ENCODE measurements at places on chromosomes 7 and 10.
A peak's percentile ranks its signal among the peaks of the same experiment; 100 is the strongest.

DNA sequence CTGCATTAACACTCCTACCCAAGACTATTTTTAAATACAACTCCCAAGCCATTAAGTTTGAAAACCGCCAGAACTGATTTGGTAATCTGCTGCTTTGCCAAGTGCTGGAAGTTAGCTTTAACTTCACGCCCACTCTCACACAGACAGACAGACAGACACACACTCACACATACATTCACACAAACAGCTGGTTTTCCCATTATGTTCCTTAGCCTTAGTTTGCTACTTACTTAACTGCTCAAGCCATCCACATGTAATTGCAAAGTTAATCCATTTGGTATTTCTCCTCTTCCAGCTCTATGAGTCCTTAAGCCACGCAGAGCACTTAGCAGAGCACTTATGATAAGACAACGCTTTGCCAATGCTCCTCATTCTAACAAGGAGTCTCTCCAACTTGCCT is 8.3 kb downstream of the COBL start:
- DNase-seq = no peak

GRCh38 chr10:70763567-70763966 is 21.6 kb downstream of the TBATA start:
- no peak for DNase-seq

DNA sequence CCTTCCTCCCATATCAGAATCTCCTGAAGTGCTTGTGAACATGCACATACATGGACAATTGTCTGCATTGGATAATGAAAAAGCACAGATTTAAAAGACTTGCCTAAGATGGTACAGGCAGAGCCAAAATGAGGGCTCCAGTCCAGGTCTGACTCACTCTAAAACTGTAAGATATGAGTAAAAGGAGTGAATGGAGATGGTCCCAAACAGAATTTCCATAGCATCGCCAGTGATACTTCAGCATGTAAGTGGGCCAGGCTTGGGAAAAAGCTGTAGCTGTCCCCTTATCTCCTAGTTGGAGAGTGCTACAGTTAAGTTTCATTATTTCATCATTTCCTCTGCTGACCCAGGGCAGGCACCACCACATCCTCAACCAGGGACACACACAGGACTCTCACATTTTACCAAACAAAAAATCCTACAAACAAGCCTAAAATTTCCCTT is 26.4 kb upstream of the IL6 start:
- no peak for DNase-seq

DNA sequence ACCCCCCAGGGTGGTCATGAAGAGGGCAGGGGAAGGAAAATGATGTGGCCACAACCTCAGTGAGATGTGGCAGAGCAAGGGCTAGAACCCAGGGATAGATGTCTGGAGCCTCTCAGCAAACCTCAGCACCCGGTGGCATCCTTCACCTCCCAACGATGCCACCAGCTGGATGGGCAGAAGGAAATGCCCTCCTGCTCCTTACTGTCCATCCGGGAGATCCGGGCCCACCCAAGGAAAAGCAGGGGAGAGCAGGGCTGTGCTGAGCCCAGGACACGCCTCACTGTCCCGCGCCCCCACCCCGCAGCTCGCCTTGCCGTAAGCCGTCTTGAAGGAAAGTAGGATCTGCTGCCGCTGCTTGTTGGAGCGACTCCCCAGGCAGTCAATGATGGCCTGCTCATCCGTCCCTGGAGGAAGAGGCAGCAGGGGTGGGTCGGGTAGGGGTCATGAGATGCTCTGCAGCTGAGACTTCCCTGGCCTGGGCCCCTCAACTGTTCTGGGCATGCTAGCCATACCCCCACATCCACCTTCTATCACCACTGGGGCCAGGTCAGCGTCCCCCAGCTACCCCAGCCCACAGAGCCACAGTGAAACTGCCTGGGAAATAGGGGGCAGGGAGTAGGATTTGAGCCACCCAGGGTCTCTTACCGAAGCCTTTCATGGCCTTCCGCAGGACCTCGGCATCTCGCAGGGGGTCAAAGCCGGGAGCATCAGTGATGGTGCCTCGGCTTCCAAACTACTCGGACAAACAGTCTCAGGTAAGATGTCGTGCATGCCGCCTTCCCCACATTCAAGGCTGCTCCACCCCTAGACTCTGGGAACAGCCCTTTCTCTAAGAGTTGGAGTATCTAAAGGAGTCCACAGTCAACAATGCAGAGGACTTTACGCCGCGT is 34.3 kb downstream of the PLAC9 start:
- DNase-seq = no peak

- peak; percentile 33 for DNase-seq
Measured at GRCh38 chr7:46393142-46393541, 472.1 kb upstream of the IGFBP3 start.

DNA sequence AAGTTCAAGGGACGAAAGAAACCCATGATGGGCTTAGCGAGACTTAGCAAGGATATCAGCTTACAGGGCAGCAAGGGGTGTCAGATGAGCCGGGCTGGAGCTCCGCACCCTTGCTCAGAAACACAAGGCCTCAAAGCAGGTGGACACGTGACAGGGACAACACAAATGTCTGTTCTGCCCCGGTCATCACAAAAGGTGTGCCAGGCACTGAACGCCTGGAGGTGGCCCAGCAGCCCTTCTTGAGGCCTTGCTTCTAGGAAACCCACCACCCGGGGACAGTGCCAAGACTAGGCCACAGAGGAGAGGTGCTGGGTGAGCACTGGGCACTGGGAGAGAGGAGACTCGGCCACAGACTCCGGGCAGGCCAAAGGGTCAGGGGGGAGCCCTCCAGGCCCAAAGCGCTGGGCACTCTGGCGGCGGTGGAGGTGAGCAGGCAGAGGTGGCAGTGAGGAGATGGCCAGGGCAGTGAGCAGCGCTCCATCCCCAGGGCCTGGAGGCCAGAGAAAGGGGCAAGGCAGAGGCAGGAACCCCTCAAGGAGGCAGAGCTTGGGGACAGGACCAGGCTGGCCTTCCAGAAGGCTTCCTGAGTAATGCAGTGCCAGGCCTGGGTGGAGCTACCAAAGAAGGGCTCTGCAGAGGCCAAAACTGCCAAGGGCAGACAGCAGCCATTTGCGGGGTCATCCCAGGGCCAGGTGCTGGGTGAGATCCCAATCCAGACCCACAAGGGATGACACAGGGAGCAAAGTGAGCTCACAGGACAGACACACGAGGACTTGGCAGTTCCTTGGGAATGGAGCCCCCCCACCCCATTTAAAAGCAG is 22.7 kb downstream of the EBF3 start:
- no peak for DNase-seq

DNA sequence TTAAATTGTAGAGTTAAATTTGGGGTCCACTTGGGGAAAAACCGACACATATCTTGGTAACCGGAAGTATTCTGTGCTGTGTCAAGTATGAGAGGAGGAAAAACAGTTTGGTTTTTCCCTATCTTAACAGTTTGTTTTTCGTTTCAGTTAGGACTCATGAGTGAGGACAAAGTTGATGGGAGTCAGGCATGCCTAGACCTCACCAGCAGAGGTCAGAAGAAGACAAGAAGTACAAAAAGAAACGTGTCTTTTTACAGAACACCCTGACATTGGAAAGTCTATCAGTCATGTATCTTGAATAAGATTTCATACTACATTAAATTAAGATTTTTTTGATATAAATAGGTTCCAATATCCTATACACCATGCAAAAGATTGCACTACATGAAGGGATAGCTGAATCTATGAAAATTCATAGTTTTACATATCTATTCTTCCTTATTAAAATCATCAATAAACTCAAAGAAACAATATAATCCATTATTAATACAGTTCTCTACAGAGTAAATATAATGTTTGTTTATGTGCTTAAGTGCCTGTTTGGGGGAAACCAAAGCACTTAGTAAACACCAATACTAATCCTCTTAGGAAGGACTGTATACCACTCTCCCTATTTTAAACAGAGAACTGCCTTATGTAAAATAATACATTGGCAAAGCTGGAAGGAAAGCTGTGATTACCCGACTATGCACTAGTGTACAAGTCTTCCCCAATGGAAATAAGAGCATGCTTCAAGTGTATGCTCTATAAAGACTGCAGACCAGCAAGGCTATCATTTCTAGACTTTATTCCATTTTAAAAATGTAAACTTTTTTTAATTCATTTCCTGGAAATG is 95.6 kb downstream of the USP6NL start:
- no peak for DNase-seq

- no peak for DNase-seq
Measured at GRCh38 chr10:52977581-52977980, 205.0 kb upstream of the MBL2 start.

GRCh38 chr7:26321435-26321834 is 29.8 kb downstream of the SNX10 start:
- DNase-seq = no peak

DNA sequence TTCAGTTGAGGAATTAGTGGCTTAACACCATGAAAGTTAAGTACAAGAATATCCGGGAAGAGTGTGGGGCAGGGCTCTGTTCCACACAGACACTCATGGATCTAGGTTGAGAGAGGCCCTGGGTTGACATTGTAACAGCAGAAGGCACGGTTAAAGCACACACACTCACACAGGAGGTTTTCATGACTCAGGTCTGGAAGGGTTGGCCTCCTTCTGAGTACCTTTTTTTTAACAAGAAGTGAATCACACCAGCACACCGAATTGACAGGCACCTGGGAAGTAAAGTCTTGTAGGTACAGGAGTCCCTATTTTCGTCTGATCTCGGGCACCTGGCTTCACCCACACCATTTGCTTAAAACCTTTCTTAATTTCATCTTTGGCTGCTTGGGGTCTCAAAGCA is 509.4 kb upstream of the ADARB2 start:
- DNase-seq = no peak

DNA sequence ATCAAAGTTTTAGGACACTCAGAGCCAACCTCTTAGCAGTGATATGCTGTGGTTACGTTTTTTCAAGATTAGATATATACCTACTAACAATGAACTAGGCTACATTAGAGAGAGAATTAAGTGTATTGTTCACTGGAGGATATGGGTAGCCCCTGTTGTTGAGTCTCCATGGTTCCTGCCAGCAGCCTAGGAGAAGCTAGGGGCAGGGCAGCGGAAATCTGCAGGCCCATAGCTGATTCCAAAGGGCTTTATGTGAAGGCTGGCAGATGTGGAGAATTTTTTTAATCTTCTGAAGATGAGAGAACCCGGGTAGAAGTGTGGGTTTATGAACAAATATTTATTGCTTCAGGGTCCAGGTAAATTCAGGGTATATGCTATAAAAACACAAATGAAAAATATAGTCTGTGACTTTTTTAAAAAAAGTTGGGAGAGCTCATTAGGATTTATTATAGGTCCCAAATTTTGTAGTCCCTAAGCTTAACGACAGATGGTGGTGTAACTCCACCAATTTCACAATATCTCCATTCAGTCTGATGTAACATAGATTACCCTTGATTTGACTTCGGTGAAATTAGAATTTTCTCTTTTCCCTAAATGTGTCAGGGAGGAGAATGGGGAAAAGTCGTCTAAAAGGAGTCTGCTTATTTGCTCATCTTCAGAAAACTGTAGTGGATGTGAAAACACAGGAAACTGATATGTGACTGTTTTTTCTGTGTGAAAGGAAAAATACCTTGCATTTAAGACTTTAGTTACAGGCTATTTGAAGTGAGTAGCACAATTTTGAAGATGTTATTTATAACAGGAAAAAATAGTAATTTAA is 163.0 kb upstream of the PPP1R3A start:
- DNase-seq = peak; percentile 49

DNA sequence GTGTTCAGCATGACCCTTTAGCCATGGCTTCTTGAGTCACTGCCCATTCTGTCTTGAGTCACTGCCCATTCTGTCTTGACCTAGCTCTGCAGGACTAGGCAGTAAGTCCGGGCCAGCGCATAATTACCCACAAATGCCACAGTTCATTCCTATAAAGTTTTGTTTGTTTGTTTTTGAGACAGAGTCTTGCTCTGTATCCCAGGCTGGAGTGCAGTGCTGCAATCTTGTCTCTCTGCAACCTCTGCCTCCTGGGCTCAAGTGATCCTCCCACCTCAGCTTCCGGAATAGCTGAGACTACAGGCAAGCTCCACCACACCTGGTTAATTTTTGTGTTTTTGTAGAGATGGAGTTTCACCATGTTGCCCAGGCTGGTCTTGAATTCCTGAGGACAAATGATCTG is 32.7 kb upstream of the TARP start:
- DNase-seq = no peak

- no peak for DNase-seq
Measured at GRCh38 chr10:101140950-101141615, 10.0 kb downstream of the TLX1 start.

- no peak for DNase-seq
Measured at GRCh38 chr10:46543466-46544377, 12.7 kb downstream of the GPRIN2 start.

DNA sequence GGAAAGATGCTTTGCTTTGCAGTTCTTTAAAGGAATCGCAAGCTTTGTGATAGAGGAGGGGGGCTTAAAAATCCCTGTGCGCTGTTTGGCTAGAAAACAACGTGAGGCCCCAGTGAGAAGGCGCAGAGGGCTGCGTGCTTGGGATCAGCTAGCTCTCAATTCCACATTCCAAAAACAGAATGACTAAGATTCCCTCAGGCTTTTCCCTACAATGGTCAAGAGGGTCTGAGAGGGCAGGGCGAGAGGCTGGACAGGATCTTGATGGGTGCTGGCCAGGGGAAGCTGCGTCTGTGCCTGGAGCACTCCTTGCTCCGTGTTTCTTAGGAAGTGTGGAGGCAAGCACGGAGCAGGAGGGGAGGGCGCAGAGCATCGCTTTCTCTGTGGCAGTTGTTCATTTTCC is 72.1 kb upstream of the INHBA start:
- DNase-seq = no peak

- DNase-seq = no peak
Measured at GRCh38 chr10:3806603-3807002, 21.6 kb upstream of the KLF6 start.

DNA sequence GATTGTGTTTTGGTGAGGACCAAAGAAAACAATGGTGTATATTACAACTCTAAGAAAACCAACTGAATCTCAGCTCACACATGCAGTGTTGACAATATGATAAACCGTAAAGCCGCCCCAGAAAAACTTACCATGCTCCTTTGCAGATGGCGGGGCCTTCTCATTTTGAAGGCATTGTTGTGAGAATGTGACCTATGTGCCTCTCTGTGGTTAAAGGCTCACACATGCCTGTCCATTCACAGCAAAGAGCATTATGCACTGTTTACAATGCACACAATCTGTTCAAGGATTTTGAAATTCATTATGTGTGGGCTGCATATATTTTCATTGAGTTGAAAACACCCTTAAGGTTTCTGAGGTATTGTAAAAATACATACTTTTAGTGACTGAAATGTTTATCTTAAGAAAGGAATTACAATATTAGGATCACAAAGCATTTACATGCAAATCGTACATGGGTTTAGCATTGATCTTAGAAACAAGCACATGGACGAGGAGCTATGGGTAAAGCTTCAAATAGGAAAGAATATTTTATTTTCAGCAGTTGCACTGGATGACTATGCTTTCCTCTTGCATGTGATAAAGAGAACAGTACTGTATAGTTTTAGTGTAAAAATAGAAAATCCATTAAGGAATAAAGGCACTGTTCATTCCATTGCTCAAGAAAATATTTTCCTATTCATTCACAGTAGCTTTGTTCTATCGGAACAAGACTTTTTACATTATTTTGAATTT is 334.3 kb downstream of the ARL4A start:
- DNase-seq = no peak

GRCh38 chr7:141374425-141374824 is 176.8 kb upstream of the AGK start:
- no peak for DNase-seq
